ENCODE measurements at places on chromosomes 16 and 17.

DNA sequence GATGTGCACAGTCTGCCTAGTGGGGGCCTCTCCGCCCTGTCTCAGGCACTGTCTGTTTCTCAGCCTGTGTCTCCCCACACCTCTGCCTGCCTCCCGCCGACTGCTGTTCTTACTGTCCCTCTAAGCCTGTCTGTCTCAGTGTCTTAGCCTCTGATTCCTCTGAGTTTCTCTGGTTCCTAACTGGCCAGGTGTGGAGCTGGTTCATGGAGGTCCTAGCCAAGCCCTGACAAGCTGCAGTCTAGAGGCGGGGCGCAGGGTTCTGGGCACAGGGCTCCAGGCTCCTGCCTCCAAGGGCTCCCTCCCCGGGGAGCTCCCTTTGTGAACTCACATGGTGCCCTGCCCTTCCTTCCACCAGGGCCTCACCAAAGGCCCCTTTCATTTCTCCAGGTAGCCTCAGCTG lies 19.4 kb downstream of the C17orf100 start:
- DNase-seq: no peak

DNA sequence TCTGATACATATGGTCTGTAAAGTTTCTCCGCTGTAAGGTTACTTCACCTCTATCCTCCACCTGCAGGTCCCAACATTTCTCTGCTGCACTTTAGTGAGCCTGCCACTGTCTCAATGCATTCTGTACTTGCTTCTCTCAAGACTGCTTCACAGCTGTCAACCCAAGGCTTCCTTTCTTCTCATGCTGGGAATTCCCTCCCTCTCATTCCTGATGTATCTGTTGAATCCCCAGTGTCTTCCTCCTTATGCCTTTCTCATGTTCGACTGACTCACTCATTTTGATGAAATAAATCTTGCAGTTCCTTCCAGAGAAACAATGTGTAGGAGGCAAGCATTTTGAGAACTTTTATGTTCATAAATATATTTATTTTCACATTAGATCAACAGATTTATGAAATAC lies 288.3 kb downstream of the CNTNAP4 start:
- DNase-seq: no peak

DNA sequence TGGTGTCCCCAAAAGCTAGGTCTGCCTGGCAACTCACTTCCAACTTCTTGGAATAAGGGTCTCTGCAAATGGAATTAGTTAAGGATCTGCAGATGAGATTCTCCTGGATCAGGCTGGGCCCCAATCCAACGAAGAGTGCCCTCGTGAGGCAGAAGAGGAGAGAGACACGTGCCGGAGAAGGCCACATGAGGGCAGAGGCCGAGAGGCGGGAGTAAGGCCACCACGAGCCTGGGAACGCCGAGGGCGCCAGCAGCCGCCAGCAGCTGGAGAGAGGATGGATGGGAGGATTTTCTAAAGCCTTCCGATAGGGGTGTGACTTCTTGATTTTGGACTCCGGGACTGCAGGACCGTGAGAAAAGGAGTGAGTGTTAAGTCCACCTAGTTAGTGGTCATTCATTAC lies 76.3 kb downstream of the JPH3 start:
- DNase-seq: no peak

- DNase-seq: no peak
Measured at GRCh38 chr17:4919511-4920047, 12.5 kb upstream of the GP1BA start.

DNA sequence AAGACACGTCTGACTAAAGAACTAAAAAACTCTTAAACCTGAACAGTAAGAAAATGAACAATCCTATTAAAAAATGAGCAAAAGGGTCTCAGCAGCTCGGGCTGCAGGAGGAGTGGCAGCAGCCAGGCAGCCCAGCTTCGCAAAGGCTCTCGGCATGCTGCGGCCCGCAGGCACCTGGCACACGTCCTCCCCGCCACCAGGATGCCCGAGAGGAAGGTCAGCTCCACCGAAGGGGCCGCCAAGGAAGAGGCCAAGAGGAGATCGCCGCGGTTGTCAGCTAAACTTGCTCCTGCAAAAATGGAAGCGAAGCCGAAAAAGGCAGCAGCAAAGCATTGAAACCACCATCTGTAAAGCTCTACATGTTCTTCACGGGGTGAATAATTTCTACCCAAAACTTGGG lies 173.5 kb downstream of the BCAS3 start:
- no peak for DNase-seq

DNA sequence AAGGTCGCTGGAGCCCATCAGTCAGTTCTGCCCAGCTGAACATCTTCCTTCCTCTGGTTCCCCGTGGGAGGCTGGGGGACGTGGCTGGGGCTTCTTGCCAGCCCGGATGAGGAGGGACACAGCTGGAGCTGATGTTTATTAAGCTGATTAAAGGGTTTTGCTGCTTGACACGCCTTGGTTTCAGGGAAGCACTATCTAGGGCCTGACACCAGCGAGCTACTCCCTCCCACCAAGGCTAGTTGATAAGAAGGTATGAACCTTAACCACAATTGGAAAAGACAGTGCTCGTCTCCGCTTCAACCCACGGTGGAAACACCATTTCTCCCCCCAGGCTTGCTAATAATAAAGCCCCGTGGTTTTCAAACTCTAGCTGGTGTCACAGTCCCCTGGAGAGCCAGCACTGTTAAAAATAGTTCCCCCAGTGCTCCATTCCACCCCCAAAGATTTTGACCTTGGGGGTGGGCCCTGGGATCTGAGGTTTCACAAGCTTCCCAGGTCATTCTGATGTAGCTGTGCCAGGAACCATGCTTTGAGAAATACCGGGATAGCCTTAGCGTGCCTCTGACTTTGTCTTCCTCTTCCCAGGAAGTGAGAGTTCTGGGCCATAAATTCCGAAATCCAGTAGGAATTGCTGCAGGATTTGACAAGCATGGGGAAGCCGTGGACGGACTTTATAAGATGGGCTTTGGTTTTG lies 5.5 kb downstream of the DHODH start:
- DNase-seq: no peak

DNA sequence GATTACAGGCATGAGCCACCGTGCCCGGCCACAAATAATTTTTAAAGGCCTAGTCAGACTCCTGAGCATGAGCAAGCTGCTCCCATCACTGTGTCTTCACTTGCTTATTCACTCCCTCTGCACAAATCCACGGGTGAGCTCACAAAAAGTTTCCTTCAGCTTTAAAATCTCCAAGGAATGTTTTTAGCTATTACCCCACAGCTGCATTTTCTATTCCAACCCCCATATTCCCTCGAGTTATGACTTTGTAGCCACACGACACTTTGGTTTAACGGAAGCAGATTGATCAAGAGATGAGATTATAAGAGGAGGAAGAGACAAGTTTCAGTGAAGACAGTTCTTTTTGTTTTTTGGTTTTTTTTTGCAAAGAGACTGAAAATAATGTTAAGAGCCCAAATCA lies 49.1 kb upstream of the SLC25A19 start:
- DNase-seq: no peak

- DNase-seq: no peak
Measured at GRCh38 chr17:82449883-82450356, 632 bp downstream of the CYBC1 start.

DNA sequence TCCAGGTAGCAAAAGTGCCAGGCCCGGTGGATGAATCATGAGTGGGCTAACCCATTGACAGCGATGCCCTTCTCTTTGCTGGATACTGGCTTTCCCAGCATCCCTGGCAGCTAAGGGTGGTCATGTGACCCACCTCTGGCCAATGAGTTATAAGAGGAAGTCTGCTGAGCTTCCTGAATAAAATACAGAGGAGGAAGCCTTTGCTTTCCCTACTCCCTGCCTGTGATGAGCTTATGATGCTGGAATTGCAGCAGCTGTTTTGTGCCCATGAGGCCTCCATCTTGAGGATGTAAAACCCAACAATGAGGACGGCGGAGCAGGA lies 15.0 kb upstream of the ATP2A3 start:
- no peak for DNase-seq

DNA sequence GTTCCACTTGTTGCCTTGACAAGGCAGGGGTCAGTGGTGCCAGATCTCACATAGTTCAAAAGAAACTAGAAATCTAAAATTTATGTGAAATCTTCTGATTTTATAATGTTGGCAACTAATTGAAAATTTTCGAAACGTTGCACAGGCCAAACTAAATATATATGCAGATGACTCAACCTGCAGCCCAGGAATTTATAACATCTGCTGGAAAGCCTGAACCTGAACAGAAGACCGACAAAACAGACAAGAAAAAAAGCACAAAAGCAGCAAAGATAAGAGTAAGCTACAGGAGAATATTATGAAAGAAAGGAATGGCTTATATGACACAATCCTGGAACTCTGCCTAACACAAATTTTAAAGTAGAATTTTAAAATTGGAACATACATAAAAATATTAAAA lies 207.6 kb downstream of the CEP112 start:
- no peak for DNase-seq

DNA sequence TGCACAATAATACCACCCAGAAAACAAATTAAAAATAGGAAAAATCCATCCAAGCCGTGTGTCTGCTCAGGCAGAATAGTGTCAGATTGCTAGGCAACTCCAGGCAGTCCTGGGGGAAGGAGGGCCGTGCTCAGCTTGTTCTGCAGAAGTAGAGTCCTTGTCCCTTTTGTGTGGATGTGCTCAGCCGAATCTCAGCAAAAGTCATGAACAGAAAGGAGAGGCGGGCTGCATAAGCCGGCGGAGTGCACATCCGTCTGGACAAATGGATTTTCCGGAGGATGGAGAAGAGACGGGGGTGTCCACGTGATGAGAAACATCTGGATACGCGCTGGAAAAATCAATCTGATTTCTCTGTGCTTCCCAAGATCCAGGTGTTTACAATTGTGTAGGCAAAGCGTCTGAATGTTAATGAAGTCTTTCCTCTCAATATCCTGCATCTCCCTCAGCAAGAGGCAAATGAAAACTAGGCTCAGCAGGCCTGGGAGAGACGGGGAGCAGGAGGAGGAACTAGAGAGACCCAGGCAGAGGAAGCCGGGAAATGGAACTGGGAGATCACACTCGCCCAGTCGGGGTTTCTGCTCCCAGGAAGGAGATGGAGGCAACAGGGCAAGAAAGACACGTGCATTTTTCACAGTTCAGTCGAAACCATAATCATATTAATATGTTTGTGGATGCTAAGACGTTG lies 7.7 kb upstream of the RBFOX3 start:
- peak; percentile 37 for DNase-seq

DNA sequence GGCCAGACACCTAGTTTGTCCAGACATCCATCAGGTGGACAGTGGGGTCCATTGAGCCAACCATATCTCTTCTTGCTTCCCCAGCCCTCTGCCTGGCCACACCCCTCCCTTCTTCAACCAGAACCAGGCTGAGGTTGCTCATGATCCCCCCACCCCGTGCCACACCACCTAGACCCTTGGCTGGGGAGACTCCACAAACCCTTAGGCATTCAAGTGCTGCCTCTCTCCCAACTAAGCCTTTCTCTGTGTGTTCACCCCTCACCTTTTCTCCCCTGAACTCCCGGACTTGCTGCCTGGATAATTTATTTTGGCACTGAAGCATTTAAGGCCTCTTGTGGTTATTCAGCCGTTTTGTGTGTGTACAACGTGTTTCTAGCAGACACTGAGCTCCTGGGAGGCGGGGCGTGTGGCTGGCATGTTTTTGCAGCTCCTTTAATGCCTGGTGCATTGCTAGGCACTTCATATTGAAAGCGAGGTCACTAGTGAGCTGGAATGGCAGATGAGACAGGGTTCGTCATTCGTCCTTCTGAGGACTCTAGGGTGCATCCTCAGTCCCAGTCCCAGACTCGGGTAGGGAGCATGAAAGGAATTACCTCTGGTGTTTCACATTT lies 28.7 kb downstream of the CACNA1G start:
- peak; percentile 28 for DNase-seq

GRCh38 chr16:6600167-6600566 lies 732.5 kb upstream of the RBFOX1 start:
- DNase-seq: no peak

DNA sequence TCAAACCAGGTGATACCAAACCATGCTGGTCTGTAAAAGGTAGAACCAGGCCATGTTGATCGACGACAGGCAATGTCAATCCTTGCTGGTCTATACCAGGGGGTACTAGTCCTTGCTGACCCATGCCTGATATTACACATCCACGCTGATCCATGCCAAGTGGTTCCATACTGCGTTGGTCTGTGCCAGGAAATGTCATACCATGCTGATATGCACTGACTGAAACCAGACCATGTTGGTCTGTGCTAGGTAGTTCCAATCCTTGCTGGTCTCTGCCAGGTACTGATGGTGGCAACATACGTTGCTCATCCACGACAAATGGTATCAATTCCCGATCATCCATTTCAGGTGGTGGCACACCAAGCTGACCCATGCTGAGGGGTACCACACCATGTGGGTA lies 15.0 kb downstream of the QRICH2 start:
- no peak for DNase-seq

DNA sequence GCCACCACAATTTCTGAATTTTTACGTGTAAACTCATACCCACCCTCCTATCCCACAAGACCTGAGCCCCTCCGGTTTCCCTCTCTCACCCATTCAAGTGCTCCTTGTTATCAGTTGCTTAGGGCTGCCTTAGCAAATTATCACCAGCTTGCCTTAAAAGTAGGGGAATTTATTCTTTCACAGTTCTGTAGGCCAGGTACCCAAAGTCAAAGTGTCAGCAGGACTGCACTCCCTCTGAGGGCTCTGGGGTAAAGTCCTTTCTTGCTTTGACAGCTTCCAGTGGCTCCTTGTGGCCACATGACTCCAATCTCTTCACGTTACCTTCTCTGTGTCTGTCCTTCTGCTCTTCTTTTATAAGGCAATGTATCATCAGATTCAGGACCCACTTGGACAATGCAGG lies 7.9 kb upstream of the TMEM220 start:
- DNase-seq: no peak

DNA sequence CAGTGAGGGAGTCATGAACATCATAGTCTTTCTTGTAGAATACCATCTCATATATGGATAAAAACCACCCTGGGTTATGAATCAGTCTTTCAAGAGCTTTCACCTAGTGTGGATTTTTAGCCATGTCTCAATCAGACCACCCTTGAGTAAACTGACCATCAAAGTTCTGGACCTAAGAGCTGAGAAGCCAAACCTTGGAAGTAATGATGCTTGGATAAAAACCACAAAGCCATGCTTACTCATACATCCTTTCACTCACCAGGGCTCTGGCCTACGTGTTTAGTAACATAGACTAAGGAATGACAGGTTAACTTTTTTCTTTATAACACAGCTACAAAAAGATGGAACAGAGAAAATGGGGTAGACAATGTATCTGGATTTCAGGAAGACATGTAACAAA lies 167.2 kb downstream of the STX8 start:
- DNase-seq: no peak

DNA sequence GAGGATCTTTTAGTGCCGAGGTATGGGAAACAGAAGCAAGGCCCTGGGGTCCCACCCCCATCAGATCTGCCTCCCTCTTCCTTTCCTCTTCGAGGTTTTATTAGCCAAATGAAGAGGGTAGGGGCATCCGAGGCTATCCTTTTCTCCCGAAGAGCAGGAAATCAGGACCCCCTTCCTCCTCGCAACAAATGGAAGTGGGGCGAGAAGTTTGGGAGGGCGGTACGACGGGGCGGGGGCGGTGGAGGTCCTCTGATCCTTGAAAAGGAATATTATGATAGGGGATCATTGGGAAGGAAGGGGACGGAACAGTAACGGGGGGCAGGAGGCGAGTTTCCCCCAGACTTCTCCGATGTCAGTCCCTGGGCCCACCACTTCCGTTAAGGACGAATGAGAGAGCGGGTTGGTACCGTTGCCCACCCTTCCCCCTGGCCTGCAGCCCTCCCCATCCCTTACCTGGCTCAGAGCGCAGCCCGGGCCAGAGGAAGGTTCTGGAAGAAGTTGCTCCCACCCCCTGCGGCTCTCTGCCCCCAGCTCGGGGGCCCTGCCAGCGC lies 309 bp downstream of the FOXJ1 start:
- DNase-seq: no peak

GRCh38 chr16:31466381-31466841 lies 5.5 kb upstream of the TGFB1I1 start:
- DNase-seq: no peak

GRCh38 chr17:30926516-30926915 lies 4.8 kb downstream of the ADAP2 start:
- DNase-seq: no peak
